ENCODE measurements at places on chromosomes 2 and 18.

GRCh38 chr2:113050921-113051895 is 1.5 kb downstream of the IL36B start:
- no peak for DNase-seq
- H3K27ac ChIP-seq, result no peak overlapping the region
- H3K4me1 ChIP-seq, result no peaks in the 10 kb centered on the region

GRCh38 chr18:76578571-76579300 is 83.7 kb upstream of the ZNF516 start:
- H3K36me3 ChIP-seq, result no peaks in the 10 kb centered on the region
- H3K27ac ChIP-seq, result no peak overlapping the region
- no peaks in the 10 kb centered on the region for H3K4me1 ChIP-seq
- peaks cover 8% of the 10 kb centered on the region for H3K27me3 ChIP-seq
- no peak overlapping the region for H3K4me3 ChIP-seq

DNA sequence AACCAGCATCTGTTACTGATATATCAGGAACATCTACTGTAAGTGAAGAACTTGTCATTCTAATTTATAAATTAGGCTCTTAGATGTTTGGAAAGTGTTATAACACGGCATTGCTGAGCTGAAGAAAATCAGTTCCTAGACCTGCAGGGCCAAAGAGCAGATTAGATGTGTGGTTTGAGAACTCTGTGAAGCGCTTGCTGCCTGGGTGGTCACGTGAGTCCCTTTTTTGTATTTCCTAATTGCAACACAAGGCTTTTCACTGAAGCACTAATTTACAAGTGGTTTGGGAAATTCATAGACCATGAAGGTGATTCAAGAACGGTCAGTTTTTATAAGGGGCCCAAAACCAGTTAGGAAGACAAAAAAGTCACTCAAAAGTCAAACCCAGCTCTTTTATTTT is 106.9 kb upstream of the SP3 start:
- H3K27ac ChIP-seq, result no peak overlapping the region
- H3K4me1 ChIP-seq, result no peaks in the 10 kb centered on the region
- peaks cover 3% of the 10 kb centered on the region for H3K27me3 ChIP-seq
- no peak overlapping the region for H3K4me3 ChIP-seq
- no peaks in the 10 kb centered on the region for H3K36me3 ChIP-seq
- no peak for DNase-seq

GRCh38 chr2:66596256-66596655 is 161.3 kb downstream of the MEIS1 start:
- no peaks in the 10 kb centered on the region for H3K4me1 ChIP-seq
- no peaks in the 10 kb centered on the region for H3K36me3 ChIP-seq
- H3K4me3 ChIP-seq, result no peak overlapping the region
- no peak overlapping the region for H3K27ac ChIP-seq

- no peak overlapping the region for H3K4me3 ChIP-seq
- DNase-seq, result no peak
- H3K36me3 ChIP-seq, result no peaks in the 10 kb centered on the region
- H3K27me3 ChIP-seq, result peaks cover 15% of the 10 kb centered on the region
- no peak overlapping the region for H3K27ac ChIP-seq
Observed at GRCh38 chr18:50410894-50411293, 36.0 kb downstream of the SKA1 start.

DNA sequence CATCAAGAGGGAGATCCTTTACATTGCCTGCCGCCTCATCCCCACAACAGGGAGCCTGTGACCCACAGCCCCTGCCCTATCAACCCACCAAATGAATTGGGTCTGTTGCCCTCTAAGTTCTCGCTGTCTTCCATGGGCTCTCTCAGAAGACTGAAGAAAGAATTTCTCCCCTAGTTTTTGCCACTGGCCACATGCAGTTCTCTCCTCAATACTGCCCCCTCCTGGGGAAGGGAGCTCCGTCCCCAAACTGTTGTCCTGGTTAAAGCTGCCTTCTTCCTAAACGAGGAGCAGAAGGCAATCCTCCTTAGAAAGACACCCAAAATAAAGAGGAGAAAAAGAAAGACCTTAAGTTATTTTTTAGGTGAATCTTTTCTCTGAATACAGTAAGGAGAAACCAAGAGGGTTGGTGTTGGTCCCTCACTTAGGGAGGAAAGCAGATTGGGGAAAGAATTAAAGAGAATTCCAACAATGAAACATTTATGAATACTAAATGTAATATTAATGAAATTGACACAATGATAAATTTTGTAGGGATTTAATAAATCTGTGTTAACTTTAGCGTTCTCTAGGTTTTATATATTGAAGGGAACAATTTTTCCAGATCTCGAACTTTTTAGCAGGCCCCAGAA is 31.1 kb upstream of the SATB2 start:
- no peak for DNase-seq
- no peak overlapping the region for H3K27ac ChIP-seq
- H3K27me3 ChIP-seq, result peaks cover 6% of the 10 kb centered on the region
- no peaks in the 10 kb centered on the region for H3K36me3 ChIP-seq
- no peaks in the 10 kb centered on the region for H3K4me1 ChIP-seq

DNA sequence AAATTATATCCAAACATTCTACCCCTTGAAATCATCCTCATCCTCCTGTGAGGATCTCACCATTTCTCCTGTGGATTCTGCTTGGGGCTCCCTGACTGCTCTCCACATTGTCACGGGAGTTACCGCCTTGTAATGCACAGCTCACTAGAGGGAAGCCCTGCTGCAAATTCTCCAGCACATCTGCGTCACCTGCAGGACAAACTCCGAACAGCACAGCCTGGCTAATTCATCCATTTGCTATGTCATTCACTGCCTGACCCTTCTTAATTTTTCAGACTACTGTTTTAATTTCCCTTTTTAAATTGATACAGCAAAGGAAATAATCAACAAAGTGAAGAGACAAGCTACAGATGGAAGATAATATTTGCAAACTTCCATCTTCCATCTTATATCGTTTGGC is 627.4 kb downstream of the FBXO15 start:
- no peak overlapping the region for H3K27ac ChIP-seq
- no peaks in the 10 kb centered on the region for H3K27me3 ChIP-seq
- no peaks in the 10 kb centered on the region for H3K4me1 ChIP-seq
- no peak for DNase-seq
- H3K36me3 ChIP-seq, result no peaks in the 10 kb centered on the region

DNA sequence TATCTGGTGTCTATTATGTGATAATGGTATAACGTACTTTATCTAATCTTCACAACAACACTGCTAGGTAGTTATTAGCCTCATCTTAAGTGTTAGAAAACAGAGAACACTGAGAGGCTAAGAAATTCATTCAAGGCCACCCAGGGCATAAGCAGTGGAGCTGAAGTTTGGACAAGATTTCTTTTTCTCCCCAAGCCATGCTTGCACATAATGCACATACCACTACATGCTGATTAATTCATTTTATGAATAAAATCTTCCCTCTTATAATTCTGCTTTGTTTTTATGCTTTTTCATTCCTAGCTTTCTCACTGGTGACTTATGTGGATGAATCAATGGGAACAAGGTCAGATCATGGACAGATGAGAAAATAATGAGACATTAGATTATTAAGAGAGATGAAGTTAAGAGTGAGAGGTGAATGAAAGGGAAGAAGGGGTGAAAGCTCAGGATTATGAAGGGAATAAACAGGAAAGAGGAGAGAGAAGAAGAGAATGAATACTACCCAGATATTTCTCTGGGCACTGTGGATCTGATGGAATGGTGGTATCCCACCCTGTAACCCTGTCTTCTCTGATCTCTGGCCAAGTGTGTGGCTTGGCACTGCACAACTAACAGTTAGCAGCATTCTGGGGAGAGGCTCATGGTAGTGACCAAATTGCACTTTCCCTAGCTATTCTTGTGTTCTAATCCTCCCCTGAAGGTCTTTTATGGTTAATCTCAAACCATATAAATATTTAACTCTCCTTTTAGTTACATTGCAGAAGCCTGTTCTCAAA is 17.7 kb upstream of the GALNT3 start:
- H3K27me3 ChIP-seq, result no peaks in the 10 kb centered on the region
- H3K36me3 ChIP-seq, result no peaks in the 10 kb centered on the region
- no peak for DNase-seq
- H3K27ac ChIP-seq, result no peak overlapping the region
- H3K4me1 ChIP-seq, result no peaks in the 10 kb centered on the region

GRCh38 chr18:669077-669476 is 11.6 kb downstream of the TYMS start:
- no peak for DNase-seq
- peaks cover 44% of the 10 kb centered on the region for H3K36me3 ChIP-seq
- no peaks in the 10 kb centered on the region for H3K27me3 ChIP-seq
- H3K27ac ChIP-seq, result no peak overlapping the region
- H3K4me1 ChIP-seq, result no peaks in the 10 kb centered on the region

GRCh38 chr18:52150050-52150449 is 189.9 kb upstream of the DCC start:
- no peak overlapping the region for H3K4me3 ChIP-seq
- no peaks in the 10 kb centered on the region for H3K27me3 ChIP-seq
- no peak overlapping the region for H3K27ac ChIP-seq
- no peaks in the 10 kb centered on the region for H3K36me3 ChIP-seq
- H3K4me1 ChIP-seq, result no peaks in the 10 kb centered on the region
- no peak for DNase-seq

DNA sequence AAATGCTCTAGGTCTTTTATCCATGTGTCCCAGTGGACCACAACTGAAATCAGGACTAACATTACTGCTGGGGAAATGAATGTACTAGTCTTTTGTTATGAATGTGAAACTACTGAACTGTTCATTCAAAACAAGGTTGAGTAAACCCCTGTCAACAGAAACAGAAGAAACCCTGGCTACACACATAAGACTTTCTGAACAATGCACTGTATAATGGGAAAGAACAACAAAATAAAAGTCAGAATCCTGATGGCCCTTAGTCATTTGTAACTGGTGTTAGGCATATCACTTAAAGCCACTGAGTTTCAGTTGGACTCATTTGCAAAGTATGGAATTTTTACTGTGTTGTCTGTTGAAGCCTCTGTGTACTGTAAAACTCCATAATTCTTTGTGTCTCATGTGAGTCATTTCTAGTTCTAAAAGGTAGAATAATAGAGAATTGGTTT is 77.0 kb upstream of the UBXN4 start:
- no peak for DNase-seq
- H3K36me3 ChIP-seq, result peaks cover 13% of the 10 kb centered on the region
- no peaks in the 10 kb centered on the region for H3K27me3 ChIP-seq
- no peak overlapping the region for H3K4me3 ChIP-seq
- no peaks in the 10 kb centered on the region for H3K4me1 ChIP-seq
- H3K27ac ChIP-seq, result no peak overlapping the region

DNA sequence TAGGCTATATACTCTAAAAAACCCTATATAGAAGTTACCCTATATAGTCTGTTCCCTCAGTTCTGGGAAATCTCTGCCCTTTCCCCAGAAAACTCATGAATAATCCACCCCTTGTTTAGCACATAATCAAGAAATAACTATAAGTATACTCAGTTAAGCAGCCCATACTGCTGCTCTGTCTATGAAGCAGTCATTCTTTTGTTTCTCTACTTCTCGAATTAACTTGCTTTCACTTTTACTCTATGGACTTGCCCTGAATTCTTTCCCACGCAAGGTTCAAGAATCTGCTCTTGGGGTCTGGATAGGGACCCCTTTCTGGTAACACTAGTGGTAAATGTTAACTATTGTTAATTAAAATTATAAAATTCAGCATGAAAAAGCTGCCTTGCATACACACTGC is 17.4 kb upstream of the AP1S3 start:
- H3K4me3 ChIP-seq, result no peak overlapping the region
- H3K27me3 ChIP-seq, result no peaks in the 10 kb centered on the region
- DNase-seq, result no peak
- no peaks in the 10 kb centered on the region for H3K4me1 ChIP-seq

DNA sequence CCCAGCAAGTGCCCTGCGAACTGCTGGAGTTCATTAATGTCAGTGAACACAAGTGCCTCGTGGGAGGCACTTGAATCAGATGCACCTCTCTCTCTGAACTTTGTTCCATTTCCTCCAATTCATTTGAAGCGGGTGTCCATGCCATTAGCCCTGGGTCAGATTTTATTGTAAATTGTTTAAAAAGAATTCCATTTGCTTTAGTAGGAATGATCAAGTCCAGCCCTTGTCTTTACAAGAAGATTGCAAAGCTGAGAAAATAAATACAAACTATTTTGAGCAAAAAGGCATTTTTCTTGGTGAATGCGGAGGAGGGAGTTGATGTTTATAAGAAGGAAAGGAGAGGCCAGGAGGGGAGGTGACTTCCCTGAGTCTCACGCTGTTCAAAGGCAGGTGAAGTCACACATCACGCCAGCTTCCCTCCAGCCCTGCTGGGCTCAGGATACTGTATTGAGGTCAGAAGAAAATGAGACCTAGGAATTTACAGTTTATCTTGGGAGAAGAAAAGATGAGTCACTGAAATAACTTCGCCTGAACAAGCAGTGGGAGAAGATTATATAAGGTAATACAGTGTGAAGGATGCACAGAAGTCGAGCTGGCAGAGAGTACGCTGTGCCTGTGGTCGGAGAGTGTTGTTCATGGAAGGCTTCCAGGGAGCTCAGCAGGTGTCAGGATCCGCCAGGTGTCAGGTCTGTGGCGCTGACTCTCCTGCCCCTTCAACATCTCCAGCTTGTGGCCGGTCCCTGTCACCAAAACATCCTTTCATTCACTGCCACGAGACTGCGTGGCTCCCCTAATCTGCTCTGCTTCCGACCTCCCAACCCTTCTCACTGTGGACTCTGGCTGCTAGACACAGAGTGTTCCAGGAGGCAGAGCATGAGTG is 36.5 kb downstream of the EFR3B start:
- H3K27ac ChIP-seq, result no peak overlapping the region
- no peaks in the 10 kb centered on the region for H3K36me3 ChIP-seq
- H3K27me3 ChIP-seq, result no peaks in the 10 kb centered on the region
- no peak overlapping the region for H3K4me3 ChIP-seq
- no peaks in the 10 kb centered on the region for H3K4me1 ChIP-seq

- H3K27ac ChIP-seq, result no peak overlapping the region
- DNase-seq, result no peak
- no peaks in the 10 kb centered on the region for H3K27me3 ChIP-seq
- H3K4me3 ChIP-seq, result no peak overlapping the region
- peaks cover 7% of the 10 kb centered on the region for H3K4me1 ChIP-seq
- no peaks in the 10 kb centered on the region for H3K36me3 ChIP-seq
Observed at GRCh38 chr2:41735006-41735405, 312.8 kb upstream of the PKDCC start.

- H3K4me3 ChIP-seq, result no peak overlapping the region
- peaks cover 71% of the 10 kb centered on the region for H3K4me1 ChIP-seq
- H3K27me3 ChIP-seq, result no peaks in the 10 kb centered on the region
- peak; percentile 57 for DNase-seq
Observed at GRCh38 chr2:197209742-197210408, 100.7 kb downstream of the ANKRD44 start.

DNA sequence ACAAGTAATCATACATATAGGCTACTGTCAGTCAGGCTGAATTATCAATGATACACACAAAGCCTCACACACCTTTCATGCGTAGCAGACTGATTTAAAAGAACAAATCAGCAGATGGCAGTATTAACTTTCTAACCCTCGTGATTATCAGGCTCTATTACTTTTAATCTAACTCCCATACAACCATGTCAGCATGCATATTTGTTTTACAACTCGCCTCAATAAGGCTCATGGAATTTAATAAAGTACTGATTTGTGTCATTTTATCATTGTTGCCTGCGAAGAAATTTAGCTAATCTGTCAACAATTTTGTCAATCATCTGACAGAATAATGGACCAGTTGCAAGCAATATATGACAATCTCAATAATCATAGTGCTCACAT is 82.8 kb downstream of the SLC25A12 start:
- H3K27ac ChIP-seq, result no peak overlapping the region
- DNase-seq, result no peak
- no peaks in the 10 kb centered on the region for H3K27me3 ChIP-seq
- H3K36me3 ChIP-seq, result peaks cover 12% of the 10 kb centered on the region

GRCh38 chr18:35775887-35776286 is 194.3 kb downstream of the GALNT1 start:
- H3K27ac ChIP-seq, result no peak overlapping the region
- DNase-seq, result no peak
- H3K4me3 ChIP-seq, result no peak overlapping the region
- no peaks in the 10 kb centered on the region for H3K4me1 ChIP-seq
- peaks cover 4% of the 10 kb centered on the region for H3K27me3 ChIP-seq

Measured in upper lobe of right lung (tissue), 1 donor.